HAP-1 (cell line): ENCODE measurements at places on chromosomes 12 and 14.
A peak's percentile ranks its signal among the peaks of the same experiment; 100 is the strongest.

DNA sequence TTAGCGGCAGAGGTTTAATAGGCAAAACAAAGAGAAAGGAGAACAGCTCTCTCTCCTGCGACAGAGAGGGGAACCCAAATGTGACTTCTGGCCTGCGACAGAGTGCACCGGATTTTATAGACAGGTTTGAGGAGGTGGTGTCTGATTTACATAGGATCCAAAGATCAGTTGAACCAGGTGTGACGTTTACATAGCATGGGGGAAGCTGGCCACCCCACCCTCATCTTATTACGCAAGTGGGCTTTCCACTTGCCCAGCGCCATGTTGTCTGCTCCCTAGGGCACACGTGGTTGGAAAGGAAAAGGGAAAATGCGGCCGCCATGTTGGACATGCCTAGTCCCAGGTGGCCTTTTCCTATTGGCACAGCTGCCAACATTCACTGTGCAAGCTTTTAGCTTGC lies 17.4 kb downstream of the BCL2L14 start:
- no peak for DNase-seq

DNA sequence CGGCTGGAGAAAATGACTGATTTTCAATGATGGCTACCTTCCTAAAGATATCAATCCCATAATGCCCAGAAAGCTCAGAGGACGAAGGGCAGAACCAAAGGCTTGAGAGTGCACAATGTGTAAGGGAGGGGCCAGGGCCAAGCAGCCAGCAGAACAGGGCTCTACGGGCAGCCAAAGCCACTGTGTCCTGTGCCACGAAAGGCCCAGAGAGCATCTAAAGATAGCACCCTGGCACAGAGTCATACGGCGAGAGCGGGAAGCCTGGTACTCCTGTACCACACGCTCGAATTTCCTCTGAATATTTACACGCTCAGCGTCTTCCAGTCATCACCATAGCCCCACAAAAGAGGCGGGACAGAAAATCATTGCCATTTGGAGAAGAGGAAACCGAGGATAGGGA lies 39.5 kb downstream of the PRMT8 start:
- no peak for DNase-seq

DNA sequence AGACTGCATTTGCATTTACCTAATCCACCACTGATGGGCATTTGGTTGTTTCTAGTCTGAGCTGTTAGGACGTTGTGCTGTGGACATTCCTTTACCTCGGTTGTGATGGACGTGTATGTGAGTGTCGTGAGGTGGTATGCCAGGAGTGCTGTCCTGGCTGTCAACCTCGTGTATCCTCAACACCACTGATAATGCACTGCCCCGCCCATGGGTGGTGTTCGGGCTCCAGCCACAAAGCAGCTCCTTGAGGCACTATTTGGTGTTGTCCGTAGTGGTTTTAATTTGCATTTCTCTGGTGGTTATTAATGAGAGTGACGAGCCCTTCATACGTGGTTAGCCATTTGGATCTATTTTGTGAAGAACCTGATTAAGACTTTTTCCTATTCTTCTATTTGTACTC lies 87.6 kb downstream of the PPP2R5C start:
- peak; percentile 36 for DNase-seq

- DNase-seq: no peak
Measured at GRCh38 chr12:70309348-70309747, 56.7 kb upstream of the KCNMB4 start.

- no peak for DNase-seq
Measured at GRCh38 chr12:64232196-64232595, 10.1 kb upstream of the KICS2 start.

- DNase-seq: no peak
Measured at GRCh38 chr12:39300799-39301198, 142.1 kb downstream of the KIF21A start.

DNA sequence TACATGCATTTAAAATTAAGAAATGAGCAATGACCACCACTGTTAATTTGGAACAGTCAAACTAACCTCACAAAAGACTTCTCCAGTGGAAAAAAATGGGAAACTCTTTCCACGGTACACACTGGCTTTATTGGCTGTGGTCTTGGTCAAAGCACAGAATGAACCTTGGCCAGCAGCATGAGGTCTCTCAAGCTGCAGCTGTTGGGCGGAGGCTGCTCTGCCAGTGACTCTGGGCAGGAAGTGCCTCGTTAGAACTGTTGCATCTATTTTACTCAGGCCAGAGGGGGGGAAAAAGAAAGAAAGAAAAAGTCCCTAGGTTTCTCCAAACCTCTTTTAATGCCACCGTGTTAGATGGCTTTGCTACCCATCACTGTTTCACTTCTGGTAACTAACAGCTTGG lies 279.8 kb upstream of the DIO2 start:
- no peak for DNase-seq

GRCh38 chr12:101714877-101715444 lies 17.5 kb downstream of the CHPT1 start:
- no peak for DNase-seq

DNA sequence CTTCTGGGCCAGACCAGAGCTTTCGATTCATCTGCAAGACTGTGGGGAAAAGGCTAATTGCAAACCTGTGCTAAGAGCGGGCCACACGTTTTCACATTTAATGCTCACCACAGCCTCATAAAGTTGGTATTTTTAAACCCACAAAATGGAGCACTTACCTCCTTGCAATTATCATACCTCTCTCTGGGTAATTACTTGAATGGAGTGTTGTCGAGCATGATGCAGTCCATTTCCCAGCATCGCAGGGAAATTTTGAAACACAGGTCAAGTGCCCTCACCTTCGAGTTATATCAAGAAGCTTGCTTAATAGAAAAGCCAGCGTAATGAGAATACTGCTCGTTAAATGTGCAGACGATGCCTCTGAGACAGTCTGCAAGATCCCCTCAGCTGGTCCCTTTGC lies 8.8 kb upstream of the IFI27L2 start:
- DNase-seq: no peak

GRCh38 chr14:70981000-70981952 lies 74.0 kb downstream of the PCNX1 start:
- DNase-seq: no peak

- no peak for DNase-seq
Measured at GRCh38 chr12:24902511-24903328, 46.2 kb downstream of the BCAT1 start.

DNA sequence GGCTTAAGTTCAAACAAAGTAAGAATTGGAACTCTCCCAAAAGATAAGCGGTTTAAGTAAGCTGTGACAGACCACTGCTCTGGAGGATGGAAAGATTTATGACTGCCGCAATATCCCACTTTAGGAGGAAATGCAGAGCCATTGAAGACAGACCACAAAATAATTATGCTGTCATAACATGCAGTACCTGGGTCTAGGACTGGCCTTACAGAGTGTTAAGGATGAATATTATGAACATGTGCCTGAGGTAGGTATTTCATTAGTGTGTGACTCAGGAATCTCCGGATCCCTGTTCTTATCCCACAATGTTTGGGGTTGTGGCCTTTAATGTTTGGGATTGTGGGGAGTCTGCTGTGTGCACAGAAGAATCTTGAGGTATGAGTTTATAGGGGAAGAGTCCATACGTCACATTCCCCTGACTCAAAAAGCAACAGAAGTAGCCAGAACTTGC lies 114.9 kb downstream of the SAMD4A start:
- no peak for DNase-seq

DNA sequence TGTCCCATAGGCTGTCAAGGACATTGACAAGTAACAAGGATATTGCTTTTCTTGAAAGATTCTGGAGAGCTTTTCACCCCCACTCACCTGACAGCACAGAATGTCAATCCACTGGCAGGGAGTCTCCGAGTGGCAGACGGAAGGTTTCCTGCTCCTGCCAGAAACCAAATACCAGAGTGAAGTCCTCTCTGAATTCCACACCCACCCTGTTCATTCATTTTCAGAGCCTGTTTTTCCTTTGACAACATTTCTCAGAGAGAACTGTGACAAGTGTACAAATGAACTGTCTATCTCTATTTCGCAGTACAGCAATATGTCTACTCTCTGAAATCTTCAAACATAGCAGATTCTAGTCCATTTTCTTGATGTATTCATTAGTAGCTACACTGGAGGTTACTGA lies 26.2 kb upstream of the BICD1 start:
- no peak for DNase-seq

DNA sequence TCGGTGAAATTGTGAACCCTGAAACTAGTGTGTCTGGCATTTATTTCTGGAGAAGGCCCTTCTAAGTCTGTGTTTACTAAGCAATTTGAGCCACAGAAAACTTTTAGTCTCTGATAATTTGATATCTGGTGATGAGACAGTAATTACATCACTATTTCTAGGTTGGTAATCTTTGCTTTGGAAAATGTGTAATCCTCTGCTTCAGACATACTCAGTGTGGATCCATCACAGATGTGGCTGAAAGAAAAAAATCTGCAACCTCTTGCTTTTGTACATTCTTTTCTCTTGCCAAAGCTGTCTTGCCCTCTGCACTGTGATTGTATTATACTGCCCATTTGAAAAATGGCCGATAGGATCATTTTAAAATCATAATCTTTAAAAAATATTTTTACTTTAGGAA lies 78.1 kb downstream of the PELI2 start:
- DNase-seq: no peak

- no peak for DNase-seq
Measured at GRCh38 chr14:51432302-51432948, 192.4 kb downstream of the TMX1 start.

- DNase-seq: no peak
Measured at GRCh38 chr12:91219919-91220318, 37.3 kb upstream of the DCN start.

DNA sequence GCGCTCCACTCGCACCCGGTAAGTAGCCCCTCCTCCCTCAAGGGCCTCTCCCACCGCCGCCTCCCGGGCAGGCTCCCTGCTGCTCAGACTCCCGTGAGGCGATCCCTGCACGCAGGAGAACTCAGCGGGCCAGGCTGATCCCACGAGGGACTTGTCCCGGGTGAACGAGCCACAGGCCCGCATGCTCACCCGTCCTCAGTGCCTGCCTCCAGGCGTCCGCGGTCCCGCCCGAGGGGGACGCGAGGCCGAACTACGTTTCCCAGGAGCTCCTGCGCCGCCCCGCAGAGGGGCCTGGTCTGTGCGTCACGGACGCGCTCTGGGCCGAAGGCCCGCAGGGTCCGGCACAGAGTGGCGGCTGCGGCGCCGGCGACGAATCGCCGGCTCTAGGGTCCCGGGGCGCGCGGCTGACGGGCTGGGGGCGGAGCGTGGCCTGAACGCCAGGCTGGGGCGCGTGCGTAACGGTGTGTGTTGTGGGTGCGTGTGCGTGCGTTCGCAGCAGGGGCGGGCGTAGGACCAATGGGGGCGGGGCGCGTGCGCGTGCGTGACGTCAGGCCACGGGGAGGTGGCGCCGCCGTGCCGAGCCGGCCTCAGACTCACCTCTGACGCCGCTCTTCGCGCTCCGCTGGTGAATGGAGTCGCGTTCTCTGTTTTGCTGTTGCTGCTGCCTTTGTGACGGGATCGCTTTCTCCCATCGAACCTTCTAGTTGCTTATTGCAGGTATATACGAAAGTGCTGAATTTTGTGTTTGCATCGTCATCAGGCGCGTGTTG lies at the start of the genes ZNF10 and ZNF891:
Gene ZNF10 (plus strand): TSS at position 590 of the 770 bp plus-strand sequence. CDS start 13,866 bp downstream, outside the sequence.
Gene ZNF891 (minus strand): TSS at position 237 of the 770 bp plus-strand sequence. CDS start 8,356 bp downstream, outside the sequence.
- DNase-seq: peak; percentile 97

DNA sequence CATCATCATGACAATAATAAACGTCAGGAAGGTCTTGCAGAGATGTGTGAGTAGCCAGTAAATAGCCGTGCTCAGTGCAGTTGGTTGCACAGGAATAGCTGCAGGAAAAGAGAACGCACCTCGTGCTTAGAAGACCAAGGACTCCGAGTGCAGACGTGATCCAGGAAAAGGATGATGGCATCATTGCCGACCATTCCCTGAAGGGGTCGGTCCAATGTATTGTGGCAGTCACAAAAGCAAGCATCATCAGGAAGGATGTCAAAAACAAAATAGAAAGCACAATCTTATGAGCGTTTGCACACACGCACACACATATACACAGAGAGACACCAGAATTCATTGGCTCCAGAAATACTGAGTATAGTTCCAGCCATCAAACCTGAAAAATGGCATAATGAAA lies 12.8 kb downstream of the DUSP6 start:
- DNase-seq: no peak

- DNase-seq: no peak
Measured at GRCh38 chr12:42742716-42743115, 153.2 kb upstream of the PRICKLE1 start.

- no peak for DNase-seq
Measured at GRCh38 chr12:121769831-121770301, 23.6 kb downstream of the RHOF start.

DNA sequence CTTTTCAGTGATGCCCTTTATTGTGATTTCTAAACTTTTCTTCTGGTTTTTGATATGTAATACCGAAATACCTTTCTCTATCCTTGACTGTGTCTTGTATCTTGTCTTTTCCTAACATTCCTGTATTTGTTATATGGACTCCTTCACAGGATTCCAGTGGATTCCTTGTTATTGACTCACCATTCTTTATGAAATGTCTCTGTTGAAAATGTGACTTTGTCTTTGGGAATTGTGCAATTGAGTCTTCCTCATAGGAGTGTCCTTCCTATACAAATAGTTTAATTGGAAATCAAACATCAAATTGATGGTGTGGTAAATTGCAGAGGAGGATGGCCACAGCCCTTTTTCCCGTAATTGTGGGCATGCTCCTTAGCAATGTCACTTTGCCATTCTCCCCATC lies 296.6 kb upstream of the KITLG start:
- DNase-seq: no peak

GRCh38 chr12:51730745-51731144 lies 117.8 kb downstream of the FIGNL2 start:
- no peak for DNase-seq

GRCh38 chr14:104392001-104392395 lies 187.6 kb upstream of the C14orf180 start:
- DNase-seq: no peak

GRCh38 chr12:83954071-83954789 lies 958.4 kb downstream of the SLC6A15 start:
- no peak for DNase-seq

GRCh38 chr12:130667421-130667960 lies 48.6 kb downstream of the RIMBP2 start:
- no peak for DNase-seq

DNA sequence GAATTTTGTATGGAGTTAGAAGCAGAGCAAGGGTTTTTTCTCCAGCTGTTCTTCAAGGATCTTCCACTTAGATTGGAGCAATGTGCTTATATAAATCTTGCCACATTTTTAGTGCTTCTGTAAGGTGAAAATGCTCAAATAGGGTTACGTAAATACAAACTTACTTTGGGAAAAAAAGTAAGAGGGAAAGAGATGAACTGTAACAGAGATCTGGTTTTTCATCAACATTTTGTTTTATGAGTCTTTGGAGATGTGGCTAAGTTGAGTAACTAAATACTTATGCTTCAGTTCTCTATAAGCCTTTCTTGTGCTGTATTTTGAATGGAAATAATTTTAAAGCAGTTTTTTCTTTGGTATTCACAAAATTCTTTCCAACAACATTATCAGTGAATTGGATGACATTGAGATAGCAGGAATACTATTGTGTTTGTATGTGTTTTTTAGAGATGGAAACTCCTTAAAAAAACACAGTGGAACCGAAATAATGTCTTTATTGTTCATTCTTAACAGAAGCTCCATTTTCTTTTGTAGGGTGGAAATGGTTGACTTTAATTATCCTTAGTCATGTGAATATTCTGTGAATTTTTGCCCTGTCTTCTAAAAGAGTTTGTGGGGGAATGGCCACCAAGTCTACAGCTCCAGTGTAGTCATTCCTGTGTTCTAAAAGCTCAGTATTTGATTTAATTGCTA lies 45.7 kb downstream of the NPAS3 start:
- no peak for DNase-seq
